AG04450 (cell line): ENCODE measurements at places on chromosomes 1 and 21. TPM values are rescaled to one million over a fixed set of nuclear protein-coding genes. Genes with fewer than 3 reads are reported as not detected.

- no peak for DNase-seq
Measured at GRCh38 chr21:22758478-22758877, 1760.3 kb downstream of the NCAM2 start.

DNA sequence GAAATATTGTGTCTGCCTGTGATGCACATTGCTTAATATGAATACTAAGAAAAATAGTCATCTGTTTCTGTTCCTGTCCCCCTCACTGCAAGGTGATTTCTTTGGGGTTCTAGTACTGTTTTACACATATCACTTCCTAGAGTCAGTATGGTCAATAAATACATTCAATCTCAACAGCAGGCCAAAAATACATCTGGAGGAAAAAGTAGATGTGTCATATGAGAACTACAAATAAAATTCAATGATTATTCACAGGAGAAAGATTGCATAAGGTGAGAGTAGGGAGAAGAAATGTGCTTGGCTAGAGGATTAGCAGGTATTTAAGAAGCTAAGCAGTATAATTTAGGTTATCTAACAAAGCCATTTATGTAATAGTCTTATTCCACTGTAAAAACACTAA is 45.3 kb upstream of the SAMSN1 start:
- no peak for DNase-seq

GRCh38 chr21:29677326-29677725 is 262.5 kb downstream of the GRIK1 start:
- no peak for DNase-seq

DNA sequence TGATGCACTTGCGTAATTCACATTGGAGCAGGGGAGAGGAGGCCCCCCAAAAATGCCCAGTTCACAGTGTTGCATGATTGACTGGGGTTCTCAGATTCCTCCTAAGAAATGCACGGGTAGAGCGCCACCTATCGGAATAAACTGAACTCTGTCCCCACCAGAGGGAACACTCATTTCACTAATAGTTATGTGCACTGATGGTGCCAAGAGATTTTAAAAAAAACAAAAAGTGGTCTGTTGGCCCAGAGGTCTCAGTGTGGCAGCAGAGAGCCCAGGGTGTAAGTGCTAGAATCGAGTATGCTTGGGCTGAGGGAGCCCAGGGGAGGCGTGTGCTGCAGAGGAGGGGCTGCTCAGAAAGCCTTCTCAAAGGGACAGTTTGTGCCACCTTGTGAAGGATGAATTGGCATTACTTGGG is 6.9 kb downstream of the PINK1 start:
- DNase-seq, result no peak

Gene TRIM58
- 0.09 and 0.10 TPM in 2 replicates for polyA plus RNA-seq

Gene CD34
- 0.11 and 0.14 TPM in 2 replicates for polyA plus RNA-seq
